Stomach (tissue), 19 donors: ENCODE measurements at places on chromosomes 2 and 18. TPM values are rescaled to one million over a fixed set of nuclear protein-coding genes. Genes with fewer than 3 reads are reported as not detected.

Gene EPB41L3
- polyA plus RNA-seq: 6.4 TPM

Gene ABHD3
- polyA plus RNA-seq: 8.9 TPM

Gene IL1R1
- polyA plus RNA-seq: 109 TPM

Gene TDRD15
- not detected for polyA plus RNA-seq
